Endothelial cell (in vitro differentiated cells): ENCODE measurements at places on chromosomes 16 and 17. TPM values are rescaled to one million over a fixed set of nuclear protein-coding genes. Genes with fewer than 3 reads are reported as not detected.

GRCh38 chr17:63429766-63430165, 16.3 kb downstream of the CYB561 start:
- DNase-seq = no peak

Gene TMED6
- 1.2 TPM for total RNA-seq

- no peak for DNase-seq
These were observed 71.4 kb upstream of the TNRC6C start for GRCh38 chr17:77887110-77887463.

DNA sequence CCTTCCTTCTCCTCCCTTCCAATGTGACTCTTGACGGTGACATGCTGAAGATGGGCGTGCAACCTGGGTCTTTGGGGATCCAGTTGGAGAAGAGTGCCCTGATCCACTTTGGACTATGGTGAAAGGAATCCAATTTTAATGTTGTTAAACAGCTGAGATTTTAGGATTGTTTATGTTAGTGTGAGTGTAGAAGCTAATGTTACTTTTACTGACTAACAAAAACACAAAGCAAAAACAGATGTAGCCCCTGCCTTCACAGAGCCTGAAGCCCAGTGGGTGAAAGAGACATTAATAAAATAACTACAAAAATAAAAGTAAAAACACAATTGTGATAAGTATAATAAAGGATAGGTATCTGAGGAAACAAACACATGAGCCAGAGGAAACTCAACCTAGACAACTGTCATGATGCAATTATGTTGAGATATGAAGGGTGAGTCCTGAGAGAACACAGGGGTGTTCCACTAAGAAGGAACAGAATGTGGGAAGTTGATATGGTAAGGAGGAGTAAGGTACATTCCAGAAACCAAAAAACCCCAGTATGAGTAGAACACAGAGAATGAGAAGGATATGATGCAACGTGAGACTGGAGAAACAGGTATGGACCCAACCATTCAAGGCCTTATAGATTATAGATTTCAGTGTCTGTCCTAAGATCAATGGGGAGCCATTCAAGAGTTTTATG, 115.1 kb upstream of the PMFBP1 start:
- DNase-seq = no peak

DNA sequence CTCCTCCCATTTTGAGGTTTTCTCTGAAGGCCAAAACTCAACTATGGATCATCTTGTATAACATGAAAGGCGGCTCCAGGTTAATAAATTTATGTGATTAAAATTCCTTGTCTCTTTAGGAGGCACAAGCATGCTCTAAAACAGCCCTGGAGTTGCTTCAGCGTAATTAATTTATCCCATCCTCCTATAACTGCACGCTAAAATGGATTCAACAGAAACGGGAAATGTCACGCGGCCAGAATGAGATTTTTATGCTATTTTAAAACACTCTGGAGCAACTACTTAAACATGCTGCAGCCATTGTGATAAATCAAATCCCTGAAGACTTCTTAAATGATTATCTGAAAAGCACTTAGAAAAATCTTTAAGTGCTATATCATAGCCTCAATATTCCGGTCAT, 106.6 kb downstream of the ADAMTS18 start:
- no peak for DNase-seq

Gene MEIOB
- total RNA-seq = not detected

DNA sequence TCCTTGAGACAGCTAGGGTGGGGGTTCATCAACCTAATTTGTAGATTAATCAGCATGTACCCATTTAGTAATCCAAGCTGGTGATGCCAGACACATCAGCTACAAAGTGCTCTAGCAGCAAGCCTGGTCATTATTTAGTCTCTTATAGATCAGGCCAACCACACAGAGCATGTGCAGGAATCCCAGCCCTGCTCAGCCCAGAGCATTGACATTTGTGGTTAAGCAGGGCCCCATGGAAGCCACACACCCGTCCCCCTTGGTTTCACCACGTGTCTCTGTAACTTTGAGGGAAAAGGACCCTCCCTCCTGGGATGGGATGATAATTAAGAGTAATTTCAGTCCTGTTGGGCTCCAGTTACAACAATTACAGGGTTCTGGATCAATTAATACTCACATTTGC, 268.8 kb upstream of the RPL38 start:
- no peak for DNase-seq

DNA sequence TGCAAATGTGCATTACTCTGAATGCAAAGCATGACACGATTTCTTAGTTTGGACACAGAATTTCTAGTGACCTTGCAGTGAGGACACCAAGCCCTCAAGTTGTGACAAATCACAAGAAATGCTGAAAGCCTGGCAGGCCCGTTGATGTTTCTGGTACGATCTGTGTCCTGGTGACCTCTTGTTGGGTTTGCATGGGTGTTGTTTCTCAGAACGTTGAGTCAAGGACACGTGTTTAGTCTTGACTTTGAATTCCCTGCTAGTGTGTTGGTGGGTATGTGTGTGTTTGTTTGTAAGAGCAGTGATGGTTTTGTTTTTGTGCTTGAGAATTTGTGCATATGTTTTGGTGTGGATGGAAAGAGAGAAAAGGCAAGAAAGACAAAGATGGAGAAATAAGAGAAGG, 37.8 kb upstream of the MAF start:
- no peak for DNase-seq

DNA sequence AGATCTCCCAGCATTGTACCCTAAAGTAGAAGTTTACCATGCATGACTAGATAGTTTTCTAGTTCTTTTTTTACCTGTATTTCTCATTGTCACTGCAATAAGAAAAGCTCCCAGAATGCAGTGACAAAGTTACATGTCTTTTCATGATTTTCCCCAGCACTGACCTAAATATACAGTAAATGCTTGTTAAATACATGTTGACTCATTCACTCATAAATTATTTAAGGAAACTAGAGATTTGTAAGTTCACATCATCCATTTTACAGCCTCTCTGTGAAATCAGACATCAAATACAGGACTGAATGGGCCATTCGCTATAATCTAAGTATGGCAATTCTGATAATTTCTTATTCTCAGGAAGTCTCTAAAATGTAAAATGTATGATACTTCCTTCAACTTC, 258.9 kb upstream of the AXIN2 start:
- no peak for DNase-seq

DNA sequence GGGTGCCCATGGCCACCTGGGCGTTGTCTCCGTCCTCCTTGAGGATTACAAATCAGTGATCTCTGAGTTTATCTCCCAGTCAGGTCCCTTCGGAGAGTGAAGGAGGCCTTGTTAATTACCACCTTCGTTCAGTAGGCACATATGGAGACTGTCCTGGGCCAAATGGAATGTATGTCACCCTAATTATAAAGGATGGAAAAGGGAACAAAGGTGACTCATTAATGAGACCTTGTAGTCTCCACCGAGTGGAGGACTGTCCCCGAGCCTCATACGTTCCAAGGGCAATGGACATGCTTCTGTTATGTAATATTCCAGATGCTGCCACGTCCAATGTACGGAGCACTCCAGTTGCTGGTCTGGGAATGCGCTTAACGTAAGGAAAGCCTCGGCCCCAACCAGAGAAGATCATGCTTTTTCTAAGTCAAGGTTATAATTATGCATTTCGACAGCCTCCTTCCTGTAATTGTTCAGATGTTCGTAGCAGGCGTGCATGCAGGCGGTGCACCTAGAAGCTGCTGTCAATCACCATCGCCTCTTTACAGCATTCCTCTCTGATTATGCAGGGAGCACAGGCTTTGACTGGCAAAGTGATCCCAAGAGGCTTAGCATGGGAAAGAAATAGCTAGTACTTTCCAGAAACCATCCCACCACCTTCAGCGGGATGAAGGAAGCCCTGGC, 22.4 kb upstream of the SEC14L1 start:
- DNase-seq = no peak

GRCh38 chr17:73549841-73550430, 94.3 kb downstream of the SDK2 start:
- DNase-seq = no peak

- peak; percentile 7 for DNase-seq
These were observed 110.4 kb upstream of the HAS3 start for GRCh38 chr16:68995011-68995504.

- no peak for DNase-seq
These were observed 92.9 kb downstream of the RGS9 start for GRCh38 chr17:65230040-65230439.

DNA sequence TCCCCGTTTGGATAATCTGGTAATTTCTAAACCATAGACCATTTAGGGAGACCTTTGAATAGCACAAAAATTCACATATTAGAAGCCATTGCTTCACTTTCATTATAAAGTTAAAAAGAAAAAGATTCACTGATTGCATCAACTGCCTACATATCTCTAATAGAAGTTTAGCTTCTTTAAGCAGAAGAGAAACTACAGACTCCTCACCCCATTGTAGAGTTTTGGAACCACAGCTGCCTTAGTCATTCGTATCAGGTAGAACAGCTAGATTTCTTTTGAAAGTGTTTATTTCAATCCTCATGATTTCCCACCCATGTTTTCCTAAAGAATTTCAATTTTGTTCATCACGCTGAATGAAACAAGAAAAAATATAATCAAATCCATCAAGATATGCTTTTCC, 144.8 kb downstream of the CDH8 start:
- DNase-seq = no peak

DNA sequence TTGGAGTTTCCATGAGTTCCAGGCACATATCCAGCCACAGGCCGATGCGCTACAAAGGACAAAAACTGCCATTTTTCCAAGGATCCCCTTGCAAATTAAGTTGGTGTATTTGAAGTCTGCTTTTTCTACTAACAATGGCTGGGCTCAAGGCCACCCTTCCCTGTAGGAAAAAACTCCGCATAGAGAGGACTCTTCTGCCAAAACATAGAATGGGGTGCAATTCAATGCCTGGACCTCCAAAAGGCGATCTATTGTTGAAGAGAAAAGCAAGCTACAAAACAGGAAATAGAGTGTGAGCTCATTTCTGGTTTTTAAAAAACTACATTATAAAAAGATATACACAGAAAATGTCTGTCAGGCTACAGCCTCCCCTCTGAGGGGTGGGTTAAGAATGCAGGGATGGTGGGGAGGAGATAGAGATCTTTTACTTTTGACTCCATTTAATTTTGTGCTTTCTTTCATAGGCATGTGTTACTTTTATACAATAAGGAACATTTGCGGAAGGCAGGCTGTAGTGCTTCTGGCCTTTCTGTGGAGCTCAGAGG, 22.9 kb upstream of the PRSS54 start:
- no peak for DNase-seq

DNA sequence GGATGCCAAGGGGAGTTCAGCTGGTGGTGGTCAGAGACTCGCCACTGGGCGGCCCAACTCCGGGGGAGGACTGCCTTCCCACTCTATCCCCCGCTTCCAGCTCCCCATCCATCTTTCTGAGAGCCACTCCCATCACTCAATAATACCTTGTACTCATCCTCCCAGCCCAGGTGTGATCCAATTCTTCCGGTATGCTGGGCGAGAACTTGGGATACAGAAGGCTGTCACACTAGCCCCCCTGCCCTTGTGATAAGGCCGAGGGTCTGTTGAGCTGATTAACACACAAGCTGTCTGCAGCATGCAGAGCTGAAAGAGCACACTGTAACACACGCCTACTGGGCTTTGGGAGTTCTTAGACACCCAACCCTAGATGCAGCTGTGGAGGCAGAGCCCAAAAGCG, 460.4 kb upstream of the EEF2KMT start:
- no peak for DNase-seq

GRCh38 chr16:84725481-84726078, 25.8 kb downstream of the USP10 start:
- no peak for DNase-seq

- no peak for DNase-seq
These were observed 137.5 kb downstream of the ANKFN1 start for GRCh38 chr17:56290802-56291118.

GRCh38 chr16:84334482-84334881, 33.9 kb upstream of the ATP2C2 start:
- no peak for DNase-seq

DNA sequence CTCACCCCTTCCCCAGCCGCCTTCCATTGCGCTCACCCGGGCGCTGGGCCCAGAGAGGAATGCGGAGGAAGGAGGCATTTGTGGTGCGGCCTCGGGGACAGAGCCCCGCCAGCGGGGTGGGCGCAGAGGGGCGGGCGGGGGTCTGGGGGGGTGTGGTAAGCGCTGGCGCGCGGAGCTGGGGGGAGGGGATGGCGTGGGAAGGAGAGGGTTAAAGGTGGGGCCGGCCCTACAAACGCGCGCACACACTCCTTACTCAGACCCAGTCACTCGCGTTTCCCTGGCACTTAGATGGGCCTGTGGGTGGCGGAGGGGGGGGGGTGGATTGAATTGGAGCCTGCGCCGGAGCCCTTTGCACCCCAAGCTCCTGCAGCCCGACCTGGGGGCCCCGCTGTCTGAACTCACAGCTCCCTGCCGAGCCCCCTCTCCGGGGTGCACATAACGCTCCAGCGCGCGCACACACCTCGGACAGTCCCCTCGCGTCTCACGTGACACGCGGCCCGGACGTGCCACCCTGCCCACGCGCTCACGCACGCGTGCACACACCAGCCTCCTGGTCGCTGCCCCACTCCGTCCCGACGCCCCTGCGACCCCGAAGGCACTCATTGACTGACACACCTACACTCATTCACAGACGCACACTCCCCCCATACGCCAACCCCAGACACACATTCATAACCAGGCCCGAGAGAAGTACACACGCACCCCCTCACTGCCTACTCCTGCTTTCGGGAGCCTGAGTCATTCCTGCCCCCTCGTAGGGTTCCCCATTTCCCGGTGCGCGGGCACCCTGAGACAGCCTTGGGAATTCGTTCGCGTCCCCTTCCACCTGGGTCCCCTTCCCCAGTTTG, 844 bp downstream of the TBKBP1 start:
- DNase-seq = peak; percentile 37

- DNase-seq = no peak
These were observed 128.4 kb downstream of the ANKRD11 start for GRCh38 chr16:89361751-89362539.

Gene IRX5
- total RNA-seq = 2.6 TPM

- DNase-seq = no peak
These were observed 379.1 kb upstream of the CDH11 start for GRCh38 chr16:65500919-65501318.

Gene OTOA
- not detected for total RNA-seq

Gene RCVRN
- not detected for total RNA-seq

DNA sequence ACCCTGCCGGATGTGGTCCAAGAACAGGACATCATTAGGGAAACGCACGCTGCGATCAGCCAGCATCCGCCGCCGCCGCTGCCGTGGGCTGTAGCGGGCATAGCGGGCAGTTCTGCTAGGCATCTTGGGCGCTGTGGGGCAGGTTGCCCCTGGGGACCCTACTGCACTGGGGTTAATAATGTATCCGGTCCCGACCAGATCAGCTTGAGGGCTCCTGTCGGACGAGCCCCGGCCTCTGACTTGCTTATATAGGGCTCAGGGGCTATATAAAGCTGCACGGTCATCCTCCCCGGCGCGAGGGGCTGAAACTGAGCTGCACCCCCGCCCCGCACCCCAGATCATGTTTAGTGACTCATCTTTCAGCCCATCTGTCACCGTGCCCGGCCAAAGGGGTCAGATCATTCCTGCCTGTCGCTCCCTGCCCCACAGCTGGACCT, at the start of gene PPP1R27:
Gene PPP1R27, minus strand, starts transcription at position 220 of the 437 bp plus-strand sequence. Its CDS starts 97 bp downstream, at position 123.
- DNase-seq = no peak

Gene HSD11B2
- total RNA-seq = 3.3 TPM

Gene SECTM1
- total RNA-seq = not detected

Gene CSH2
- not detected for total RNA-seq

GRCh38 chr16:4377573-4378154, 6.0 kb downstream of the VASN start:
- DNase-seq = no peak

GRCh38 chr16:67860589-67861398, 12.1 kb upstream of the EDC4 start:
- no peak for DNase-seq

Gene CIBAR2
- total RNA-seq = not detected

GRCh38 chr17:41962768-41963434, 3.7 kb upstream of the CNP start:
- peak; percentile 84 for DNase-seq

Gene ATP1B2
- total RNA-seq = 10.4 TPM

Gene SBK1
- 22.9 TPM for total RNA-seq
